ENCODE measurements at places on chromosomes 7 and 10.
A peak's percentile ranks its signal among the peaks of the same experiment; 100 is the strongest.

DNA sequence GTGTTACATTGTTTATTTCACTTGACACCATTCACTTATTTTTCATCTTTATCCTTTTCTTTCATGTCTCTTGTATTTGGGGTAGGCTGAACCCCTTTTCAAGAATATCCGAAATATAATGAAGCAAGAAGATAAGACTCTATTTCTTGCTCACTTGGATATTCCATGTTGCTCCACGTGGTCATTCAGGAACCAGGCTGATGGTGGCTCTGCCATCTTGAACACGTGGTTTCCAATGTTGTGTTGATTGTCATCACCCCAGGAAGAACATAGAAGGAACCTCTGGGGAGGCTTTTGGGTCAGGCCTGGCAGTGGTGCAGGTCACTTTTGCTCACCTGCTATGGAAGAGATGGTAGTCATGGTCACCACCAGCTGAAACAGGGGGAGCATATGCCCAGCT, 9.3 kb upstream of the GALNTL5 start:
- no peak for DNase-seq

DNA sequence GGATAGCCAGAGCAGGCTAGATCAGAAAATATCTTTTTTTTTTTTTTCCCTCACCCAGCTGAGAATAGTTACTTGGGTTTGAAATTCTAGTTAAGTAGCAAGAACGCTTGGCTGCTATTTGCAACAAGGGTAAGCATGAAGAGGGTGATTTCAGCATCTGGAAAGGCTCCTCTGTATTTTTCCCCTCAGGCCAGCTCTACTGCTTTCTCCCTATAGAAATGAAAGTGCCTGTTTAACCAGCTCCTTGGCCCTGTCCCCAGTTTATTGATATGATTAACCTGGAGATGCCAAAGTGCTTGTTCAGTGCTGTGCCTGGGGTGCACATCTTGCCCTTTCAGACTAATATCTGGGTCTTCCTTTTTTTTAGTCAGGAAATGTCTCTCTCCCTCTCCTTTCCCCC, 37.1 kb downstream of the AP3M1 start:
- no peak for DNase-seq

DNA sequence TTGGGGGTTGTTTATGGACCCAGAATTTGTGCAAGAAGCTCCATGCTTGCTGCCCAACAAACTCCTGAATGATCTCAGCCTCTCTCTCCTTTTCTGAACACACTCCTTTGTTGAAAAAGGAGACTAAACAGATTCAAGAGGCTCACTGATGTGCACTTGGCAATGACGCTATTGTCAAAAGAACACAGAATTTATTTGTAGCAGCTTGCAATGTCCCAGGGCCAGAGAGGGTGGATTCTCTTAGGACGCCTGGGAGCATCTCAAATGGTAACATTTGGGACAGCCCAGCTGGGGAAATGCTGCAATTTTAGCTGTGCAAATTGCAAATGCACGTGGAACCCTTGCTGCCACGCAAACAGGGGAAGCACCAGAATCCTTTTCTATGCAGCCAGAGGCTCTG, 79.9 kb downstream of the GPR26 start:
- peak; percentile 3 for DNase-seq

GRCh38 chr7:28473571-28474281, 61.4 kb downstream of the CREB5 start:
- DNase-seq = peak; percentile 55

- no peak for DNase-seq
Observed at GRCh38 chr7:29019896-29020295, 61.8 kb upstream of the TRIL start.

DNA sequence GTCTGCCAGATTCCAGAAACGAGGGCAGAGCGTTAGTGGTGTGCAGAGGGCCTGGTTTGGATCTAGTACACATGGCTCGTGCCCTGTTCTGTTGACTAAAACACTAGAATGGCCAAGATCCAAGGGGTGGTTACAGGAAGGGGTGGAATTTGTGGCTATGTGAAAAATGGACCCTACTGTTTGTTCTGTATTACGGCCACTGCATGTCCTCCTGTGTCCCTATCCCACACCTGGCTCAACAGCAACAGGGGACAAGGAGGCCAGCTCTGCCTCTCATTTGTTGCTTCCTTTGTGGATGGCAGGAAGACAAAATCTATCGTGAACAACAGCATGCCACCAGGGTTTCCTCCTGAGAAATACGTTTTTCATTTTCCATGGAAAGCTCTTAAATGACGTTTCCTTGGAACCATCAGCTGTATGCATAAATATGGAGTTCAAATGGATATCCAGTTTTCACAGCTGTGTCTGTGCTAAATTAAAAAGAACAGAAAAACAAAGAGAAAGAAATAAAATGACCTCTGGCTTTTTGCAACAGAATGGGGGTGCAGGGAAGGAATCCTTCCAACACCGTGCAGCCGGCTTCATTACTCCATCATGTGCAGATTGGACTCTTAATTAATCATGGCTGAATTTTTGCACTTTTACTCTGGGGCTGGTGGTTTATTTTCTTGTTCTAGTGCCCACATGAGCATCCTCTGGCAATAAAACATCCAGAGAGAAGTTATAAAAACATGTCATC, 318.9 kb downstream of the CXCL12 start:
- no peak for DNase-seq

GRCh38 chr7:149854611-149855360, 16.6 kb downstream of the ZNF862 start:
- DNase-seq = peak; percentile 54

DNA sequence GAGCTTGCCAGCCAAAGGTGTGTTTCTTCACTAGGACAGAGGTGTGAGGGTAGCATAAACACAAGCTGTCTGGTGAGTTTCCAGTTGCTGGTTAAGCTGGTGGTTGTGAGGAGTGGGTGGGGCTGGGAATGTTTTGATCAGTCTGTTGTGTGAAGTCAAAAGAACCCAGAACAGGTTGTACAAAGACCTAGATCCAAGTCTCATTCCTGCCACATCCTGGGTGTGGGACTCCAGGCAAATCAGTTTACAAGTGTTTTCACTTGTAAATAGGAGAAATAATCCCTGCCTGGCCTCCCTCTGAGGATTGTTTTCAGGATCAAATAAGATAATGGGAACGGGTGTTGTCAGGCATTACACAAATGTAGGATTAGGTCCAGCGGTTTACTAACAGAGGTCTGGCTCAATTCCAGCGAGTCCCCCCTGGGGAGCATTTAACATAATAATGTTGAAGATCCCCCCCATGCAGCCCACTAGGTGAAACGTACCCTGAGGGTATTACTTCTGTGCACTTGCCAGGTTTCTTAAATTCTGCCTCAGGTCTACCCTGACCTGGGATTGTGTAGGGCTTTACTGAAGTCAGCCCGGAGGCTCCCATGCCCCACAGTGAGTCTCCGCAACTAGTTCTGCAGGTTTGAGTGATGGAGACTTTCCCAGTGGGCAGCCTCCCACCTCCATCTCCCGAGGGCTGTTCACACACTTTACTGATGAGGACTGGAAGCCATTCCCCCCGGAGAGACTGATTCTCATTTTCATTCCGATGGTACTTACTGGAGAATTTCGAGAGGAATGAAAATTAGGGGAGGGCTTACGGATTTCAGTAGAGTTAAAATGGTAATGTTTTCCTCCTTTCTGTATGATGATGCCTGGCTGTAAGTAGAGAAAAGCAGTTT, 2.7 kb upstream of the FRAT2 start:
- peak; percentile 30 for DNase-seq

DNA sequence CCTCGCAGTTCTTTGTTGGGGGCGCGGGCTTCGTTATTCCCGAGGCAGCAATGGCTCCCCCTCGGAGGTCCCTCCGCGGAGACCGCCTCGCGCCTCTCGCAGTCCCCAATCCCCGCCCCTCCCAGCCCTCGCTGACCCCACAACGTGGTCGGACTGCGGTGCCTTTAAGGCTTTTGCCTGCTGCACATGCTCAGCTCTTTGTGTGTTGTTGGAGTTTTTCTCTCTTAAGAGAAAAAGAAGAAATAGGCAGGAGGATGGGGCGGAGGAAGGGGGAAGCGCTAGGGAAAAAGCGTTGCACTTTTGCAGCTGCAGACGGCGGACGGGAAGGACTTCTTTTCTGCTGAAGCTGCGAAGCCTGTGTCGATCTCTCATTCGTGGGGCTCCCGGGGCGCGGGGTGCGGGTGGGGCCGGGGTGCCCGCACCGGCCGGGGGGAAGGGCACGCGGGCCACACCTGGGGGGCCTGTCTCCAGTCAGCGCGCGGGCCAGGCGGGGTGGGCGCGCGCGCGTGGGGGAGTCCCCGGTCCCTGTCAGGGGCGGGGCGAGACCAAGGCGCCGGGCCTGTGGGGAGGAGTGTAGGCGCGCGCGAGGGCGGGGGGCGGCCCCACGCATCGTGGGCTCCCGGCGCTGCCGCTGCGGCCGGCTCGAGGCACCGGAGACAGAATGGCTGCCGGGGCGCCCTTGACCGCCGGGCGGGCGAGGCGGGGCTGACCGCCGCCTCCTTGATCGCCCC, 445 bp upstream of the ATRNL1 start:
- peak; percentile 55 for DNase-seq

DNA sequence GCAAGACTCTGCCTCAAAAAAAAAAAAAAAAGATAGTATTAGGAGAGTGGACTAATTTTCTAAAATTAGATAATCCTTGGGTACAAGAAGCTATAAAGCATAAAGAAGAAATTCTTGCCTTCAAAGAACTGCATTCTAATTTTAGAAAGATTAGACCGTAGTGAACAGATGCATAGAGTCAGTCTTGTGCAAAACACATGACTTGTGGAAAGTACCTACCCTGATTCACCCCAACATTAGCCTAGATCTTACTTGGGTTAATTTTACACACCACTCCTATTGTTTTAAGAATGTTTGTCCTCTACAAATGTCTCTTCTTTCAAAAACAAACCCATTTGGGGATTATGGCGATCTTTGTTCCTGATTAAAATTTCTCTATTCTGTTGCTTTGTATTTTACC, 38.9 kb upstream of the SP8 start:
- no peak for DNase-seq

DNA sequence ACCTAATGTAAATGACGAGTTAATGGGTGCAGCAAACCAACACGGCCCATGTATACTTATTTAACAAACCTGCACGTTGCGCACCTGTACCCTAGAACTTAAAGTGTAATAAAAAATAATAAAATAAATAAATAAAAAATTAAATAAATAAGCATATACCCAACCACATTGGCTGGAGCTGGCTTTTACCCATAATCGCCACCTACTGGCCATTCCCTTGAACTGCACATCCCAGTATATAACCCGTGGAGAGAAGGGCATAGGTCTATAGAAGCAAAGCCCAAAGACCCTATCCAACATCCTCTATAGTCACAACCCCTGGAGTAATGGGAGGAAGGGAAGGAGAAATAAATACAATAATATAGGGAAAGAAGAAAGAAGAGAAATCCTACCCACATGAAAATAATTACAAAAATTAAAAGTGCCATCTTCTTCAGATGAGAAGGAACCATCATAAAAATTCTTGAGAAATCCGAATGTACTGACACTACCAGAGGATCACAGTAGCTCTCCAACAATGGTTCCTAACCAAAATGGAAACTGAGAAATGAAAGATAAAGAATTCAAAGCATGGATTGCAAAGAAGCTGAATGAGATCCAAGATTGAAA, 65.6 kb downstream of the TWIST1 start:
- DNase-seq = no peak

DNA sequence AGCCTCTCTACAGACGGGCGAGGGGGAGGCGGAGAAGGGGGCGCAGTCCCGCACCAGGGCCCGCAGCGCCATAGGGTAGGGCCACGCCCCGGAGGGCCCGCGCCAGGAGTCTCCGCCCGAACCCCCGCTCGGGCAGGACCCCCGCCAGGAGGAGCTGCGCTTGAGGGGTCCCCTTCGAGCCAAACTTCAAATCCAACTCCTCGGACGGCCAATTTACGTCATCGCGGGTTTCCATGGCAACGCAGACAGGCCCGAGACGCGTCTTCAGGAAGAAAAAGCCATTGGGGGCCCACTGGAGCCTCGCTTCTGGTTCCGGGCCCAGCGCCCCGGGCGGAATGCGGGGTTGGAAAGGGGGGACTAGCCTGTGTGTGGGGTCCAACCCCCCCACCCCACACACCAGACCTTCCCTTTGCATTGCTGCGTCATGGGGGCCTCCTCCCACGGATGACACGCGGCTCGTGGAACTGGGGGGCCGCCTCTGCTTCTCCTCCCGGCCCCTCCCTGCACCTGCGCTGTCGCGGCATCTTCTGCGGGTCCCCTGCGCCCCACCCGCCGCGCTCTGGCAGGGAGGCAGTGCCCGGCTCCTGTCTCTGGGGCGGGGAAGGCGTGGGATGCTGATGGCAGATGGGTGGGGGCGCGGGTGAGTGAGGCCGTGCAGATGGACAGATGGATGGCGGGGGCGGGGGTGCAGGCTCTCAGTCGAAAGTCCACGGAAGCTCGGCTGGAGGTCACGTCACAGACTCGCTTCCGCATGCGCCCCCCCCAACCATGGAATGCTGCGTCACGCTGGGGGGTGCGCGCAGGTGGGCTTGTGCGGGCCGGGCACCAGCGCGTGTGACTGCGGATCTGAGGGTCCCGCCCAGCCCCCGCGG, 1.2 kb downstream of the CALY start:
- DNase-seq = peak; percentile 78

GRCh38 chr10:87092376-87092860, 2.2 kb downstream of the GLUD1 start:
- DNase-seq = peak; percentile 47

DNA sequence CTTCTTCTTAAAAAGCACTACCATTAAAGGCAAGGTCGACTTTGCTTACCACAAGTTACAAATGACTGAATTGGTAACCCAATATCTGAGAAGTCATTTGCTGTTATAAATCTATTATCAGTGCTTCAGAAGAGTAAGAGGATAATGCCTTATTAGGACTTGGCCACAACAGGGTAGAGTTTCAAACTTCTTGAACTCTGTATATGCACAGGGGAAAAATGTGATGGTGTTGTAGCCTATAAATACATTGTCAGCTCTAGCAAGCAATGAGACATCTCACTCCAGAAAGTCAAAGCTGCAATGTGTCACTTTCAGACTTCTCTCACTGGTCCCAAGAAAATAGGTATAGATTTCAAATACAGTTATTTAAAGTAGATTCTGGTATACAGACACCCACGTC, 9.3 kb downstream of the TFEC start:
- no peak for DNase-seq

- no peak for DNase-seq
Observed at GRCh38 chr7:43649755-43650274, 66.9 kb downstream of the STK17A start.

GRCh38 chr10:130014263-130015074, 50.4 kb upstream of the EBF3 start:
- no peak for DNase-seq

DNA sequence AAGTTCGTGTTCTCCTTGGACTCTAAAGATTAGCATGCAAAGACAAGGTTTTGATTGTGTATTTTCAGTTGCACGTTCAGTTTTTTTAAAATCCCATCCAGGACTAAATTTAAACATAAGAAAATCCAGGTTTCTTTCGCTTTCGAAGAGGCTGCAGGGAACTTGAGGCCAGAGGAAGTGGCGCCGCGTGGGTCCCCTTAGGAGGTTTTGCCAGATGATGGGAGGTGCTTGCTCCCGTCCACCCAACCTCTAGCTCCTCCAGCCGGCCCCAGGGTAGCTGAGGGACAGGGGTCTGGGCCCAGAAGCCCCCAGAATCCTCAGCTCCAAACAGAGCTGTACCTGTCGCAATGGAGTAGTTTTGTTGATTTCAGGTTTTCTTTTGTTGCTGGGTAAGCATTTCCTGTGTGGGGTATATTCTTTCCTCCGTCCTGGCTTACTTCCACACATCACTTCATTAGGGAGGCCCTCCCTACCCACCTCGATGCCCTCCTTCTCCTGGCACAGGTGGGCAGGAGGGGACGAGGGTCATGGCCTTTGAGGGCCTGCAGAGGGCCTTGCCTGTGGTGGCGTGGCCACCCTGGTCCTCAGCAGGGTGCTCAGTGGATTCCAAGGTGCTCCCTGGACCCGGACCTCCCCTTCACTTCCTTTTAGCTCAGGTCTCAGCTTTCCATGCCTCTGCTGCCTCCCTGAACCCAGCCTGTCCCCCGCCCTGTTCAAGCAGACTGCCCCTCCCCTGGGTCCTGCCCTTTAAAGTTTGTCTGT, 32.6 kb downstream of the LHPP start:
- DNase-seq = no peak
